Inflammatory macrophage (primary cell): ENCODE measurements at places on chromosomes 16 and 17.

DNA sequence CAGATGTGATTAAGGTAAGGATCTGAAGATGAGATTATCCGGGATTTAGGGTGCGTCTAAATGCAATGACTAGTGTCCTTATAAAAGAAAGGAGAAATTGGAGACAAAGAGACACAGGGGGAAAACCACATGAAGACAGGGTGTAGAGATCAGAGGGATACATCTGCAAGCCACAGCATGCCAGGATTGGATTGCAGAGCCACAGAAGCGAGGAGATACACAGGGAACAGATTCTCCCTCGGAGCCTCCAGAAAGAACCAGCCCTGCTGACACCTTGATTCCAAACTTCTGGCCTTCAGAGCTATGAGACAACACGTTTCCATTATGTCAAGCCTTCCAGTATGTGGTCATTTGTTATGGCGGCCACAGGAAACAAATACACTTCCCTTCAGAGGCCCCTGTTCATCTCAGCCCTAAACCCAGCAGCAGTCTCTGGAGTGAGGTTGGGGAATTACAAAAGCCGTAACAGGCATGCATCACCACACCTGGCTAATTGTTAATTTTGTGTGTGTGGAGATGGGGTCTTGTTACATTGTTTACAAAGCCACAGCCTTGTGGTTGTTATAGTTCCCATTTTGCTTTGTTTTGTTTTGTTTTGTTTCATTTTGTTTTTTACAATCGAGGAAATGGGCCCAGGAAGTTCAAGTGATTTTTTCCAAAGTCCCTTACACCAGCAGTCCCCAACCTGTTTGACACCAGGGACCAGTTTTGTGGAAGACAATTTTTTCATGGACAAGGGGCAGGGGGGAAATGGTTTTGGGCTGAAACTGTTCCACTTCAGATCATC is 51.6 kb upstream of the LYRM9 start:
- no peak for DNase-seq

GRCh38 chr16:85471469-85472431 is 141.4 kb upstream of the GSE1 start:
- no peak for DNase-seq

DNA sequence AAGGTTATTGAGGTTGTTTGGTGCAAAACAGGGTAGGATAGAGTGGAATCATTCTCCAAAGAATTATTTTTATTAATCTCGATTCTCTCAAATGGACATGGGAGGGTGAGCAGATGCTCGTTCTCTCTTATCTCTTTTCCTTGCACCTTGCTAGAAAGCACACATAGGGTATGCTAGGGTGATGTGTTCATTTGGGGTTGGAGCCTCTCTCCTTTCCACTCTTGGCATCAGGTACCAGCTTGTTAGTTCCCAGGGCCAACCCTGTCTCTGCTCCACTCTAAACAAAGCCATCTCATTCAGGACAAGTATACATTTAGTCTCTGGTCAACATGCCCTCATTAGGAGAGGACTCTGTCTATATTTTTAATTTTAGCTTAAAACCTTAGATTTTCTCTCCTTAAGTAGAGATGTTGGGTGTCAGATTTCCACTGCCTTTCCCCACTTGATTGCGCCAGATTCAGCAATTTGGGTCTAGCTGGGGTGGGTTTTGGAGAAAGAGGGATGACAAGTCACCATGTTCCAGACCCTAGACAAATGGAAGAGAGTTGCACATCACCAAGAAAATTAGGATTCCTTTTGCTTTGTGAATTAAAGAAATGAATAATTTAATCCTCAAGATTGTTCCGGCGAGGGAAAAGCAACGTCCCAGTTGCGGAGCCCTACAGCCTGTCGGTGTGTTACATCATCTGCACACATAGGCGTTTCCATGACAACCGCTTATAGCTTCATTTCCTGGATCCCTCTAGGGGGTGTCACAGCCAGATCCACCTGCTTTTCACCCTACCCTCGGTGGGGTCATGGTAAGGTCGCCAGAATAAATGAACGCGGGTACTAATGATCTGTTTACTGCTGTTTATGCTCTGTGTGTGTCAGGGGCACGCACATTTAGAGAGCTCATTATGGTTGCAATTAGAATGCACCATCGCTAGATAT is 41.6 kb downstream of the SNX11 start:
- no peak for DNase-seq

GRCh38 chr17:39569126-39569525 is 38.6 kb downstream of the NEUROD2 start:
- peak; percentile 73 for DNase-seq

DNA sequence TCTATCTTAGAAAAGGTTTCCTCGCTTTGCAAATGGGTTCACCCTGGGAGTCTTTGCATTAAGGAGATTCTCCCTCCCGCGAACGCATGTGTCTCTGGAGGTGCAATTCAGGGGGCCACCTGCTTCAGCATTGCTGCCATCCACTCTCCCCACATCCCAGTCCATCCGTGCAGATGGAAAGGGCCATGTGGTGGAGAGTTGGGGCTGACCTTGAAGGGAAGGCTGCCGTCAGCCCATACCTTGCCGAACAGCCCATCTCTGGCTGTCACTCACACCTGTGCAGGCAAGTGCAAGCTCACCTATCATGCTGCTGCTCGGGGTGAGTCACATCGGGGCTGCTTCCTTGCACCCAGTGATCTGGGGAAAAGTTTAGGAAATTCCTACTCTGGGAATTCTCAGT is 106.1 kb downstream of the ZNF423 start:
- no peak for DNase-seq

- DNase-seq: peak; percentile 78
These were observed at the start of gene VAT1 for GRCh38 chr17:43021741-43022512. Gene VAT1, minus strand, starts transcription at chr17:43022385. Its CDS starts 63 bp downstream, at chr17:43022322.

DNA sequence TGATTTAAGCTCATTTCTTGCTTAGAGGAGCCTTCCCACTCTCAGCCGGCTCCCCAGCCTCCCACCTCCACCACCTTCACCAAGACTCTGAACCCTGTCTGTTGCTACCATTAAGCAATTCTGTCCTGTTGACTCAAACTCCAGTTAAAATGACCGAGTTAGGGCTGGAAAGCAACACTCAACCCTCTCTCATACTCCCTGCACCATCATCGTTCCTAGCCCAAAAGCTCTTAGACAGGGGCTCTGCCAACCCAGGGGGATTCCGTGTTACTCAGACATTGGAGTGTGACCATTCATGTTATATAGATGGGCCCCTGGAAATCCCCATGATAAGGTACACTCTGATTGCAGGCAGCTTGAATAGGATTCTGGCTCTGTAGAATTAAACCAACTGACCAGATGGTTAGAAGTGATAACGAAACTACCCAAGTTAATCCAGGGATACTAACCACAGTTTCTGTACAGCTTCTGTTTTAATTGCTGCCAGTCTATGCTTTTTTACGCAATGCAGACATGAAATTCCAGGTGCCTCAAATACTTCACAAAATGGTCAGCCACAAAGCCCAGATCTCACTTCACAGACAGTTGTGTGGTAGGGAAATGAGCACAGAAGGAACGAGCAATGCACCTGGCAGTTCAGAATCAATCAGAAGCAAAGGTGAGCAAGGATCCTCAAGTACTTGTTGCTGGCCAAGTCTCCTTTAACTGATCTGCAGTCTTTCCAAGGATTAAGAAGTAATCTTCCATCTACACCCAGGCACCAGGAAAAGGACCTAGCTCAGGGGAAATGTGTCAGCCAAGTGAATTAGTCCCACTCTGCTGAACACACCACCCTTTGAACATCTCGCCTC is 2.1 kb downstream of the SSTR2 start:
- DNase-seq: no peak

DNA sequence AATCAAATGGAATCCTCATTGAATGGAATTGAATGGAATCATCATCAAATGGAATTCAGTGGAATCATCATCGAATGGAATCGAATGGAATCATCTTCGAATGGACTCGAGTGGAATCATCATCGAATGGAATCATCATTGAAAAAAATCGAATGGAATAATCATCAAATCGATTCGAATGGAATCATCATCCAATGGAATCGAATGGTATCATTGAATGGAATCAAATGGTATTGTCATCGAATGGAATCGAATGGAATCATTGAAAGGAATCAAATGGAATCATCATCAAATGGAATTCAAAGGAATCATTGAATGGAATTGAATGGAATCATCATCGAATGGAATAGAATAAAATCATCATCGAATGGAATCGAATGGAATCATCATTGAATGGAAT is 619.3 kb downstream of the TP53TG3F start:
- no peak for DNase-seq

GRCh38 chr17:44005527-44006271 is 1.3 kb downstream of the NAGS start:
- DNase-seq: no peak

- DNase-seq: peak; percentile 88
These were observed 431.3 kb downstream of the MAF start for GRCh38 chr16:79169239-79169638.

DNA sequence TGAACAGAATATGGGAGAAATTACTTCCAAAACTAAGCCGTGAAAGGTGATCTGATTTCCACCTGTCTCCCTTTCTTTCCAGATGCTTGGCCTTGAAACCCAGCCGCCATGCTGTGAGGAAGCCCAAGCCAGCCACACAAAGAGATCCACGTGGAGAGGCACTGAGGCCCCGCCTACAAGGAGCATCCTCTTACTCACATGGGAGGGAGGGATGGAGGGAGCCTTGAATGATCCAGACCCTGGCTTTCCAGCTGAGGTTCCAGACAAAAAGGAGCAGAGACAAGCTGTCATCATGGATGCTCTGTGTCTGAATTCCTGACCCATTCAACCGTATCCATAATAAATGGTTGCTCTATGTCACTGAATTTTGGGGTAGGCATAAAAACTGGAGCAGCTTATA is 48.9 kb upstream of the HAPSTR1 start:
- DNase-seq: no peak

DNA sequence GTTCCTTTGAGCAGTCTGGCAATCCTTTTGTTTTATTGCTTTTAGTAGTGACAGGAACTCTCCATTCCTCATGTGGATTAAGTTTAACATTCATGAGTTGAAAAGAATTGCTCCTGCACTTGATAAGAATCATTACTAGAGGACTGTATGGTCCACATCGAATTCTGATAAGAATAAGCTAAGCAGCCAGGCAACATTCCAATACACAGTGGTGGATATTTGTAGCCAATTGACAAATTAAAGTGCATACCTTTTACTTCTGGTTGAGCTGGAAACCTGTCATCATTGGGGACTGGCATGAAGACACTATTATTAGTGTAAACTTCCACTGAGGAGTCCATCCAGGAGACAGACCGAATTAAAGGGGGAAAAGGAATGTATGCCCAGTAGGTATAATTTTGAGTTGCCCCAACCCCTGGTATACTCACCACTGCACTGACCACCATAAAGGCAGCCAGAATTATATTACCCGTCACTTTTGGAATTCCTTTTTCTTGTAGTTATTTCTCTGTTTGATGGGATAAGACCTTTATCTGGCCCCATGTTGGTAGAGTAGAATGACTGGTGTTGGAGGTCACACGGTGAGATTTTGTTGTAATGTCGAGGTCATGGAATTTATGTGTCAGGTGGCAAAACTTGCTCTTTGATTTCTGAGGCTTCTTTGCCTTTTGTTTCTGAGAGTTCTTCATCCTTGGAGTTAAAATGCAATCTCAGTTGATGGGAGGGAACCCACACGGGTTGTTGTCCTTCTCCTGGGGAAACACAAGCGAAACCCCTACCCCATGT is 72.1 kb upstream of the ARL4D start:
- DNase-seq: no peak

GRCh38 chr16:65576631-65577030 is 454.8 kb upstream of the CDH11 start:
- no peak for DNase-seq

GRCh38 chr16:80547145-80547544 is 6.4 kb downstream of the DYNLRB2 start:
- DNase-seq: no peak
